ENCODE measurements at places on chromosomes 5 and 9.

DNA sequence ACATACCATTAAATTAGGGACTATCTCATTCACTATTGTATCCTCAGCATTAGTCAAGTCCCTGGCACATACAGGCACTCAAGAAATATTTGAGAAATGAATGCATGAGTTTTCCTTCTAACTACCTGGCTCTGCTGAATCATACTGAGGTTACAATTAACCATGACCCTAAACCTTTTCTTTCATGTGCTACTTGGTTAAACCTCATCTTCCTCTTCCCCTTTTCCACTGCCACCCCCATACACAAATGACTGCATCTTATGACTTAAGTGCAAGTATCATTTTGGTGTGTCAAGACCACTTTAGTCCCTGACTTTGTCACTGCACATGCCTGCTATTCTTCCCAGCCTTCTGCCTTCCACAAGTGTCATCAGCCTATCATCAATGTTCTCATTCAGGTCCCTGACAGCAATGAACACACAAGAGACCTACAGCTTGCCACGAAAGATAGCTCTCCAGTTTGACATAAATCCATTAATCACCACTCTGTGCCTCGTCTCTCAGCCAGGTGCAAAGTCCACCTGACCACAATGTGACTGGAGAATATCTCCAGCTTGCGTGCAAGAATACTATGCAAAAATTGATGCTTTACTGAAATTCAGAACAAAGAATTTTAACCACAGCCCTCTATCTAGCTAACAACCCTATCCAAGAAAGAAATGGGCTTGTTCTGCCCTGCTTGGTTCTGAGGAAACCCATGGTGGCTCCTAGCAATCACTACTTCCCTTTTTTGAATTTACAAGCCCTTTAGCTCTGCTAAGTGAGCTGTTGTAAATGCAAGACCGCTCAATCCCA lies 74.5 kb downstream of the MAPKAP1 start:
- no peak for DNase-seq

GRCh38 chr9:89405826-89406225 lies 87.5 kb downstream of the SECISBP2 start:
- no peak for DNase-seq

DNA sequence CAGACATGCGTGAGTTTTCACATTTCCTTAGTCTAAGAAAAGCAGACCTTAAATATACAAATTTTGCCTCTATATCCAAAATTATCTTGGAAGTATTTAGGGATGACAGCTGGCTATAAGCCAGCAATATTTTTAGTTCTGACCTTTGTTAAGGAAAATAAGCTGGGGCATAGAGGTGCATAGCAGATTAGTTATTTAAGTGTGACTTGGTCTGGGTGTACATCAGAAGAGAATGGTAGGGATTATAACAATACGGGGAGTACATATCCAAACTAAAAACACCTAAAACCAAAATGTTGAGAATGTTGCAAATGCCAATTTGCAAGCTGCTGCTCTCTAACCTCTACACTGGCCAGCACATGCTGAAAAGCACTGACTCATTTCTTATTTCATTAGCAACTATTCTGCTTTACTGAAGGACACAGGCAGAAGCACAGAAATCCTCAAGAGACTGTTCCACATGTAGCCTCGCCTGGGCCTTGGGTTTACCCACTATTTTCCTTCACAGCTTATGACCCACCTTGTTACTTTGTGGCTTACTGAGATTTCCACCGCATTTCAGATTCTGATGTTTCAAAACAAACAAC lies 22.3 kb downstream of the LEAP2 start:
- DNase-seq, result no peak

- no peak for DNase-seq
These were observed 1.6 kb downstream of the SKP1 start for GRCh38 chr5:134174841-134175839.

DNA sequence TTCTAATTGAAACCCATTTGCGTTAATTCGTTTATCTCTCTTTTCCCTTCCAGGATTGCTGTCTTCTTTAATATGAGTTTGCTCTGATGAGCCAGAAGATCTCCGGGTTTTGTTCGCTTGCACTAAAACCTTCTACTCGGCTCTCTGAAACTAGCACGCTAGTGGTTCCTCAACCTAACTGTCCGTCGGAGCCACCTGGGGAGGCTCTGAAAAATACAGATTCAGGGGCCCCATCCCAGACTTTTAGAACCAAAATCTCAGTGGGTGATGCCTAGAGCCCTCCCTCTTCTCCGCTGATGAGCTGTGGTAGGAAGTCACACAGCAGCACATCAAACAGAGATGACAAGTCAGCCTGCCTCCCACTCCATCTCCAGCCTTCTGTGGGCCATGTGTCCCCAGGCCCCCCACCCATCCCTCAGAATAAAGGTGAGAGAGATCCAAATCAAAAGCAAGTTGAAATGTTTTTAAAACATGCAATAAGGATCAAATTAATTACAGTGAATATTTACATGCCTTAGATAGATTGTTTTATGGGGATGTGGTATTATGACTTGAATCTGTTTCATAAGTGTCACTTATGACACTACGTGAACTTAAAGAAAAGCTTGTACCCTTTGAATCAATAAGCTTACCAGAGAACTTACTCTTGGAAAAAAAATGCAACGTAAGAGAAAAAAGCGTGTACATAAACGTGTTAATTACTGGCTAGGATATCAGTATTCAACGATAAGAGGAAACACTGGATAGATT lies 16.4 kb downstream of the FCN2 start:
- DNase-seq, result no peak

All from stimulated activated CD8-positive, alpha-beta memory T cell treated with anti-CD3 and anti-CD28 coated beads, Interleukin-7, amount 100 ng/mL, for 1 hour (primary cell).